ENCODE measurements at places on chromosomes 12 and 14. TPM values are rescaled to one million over a fixed set of nuclear protein-coding genes. Genes with fewer than 3 reads are reported as not detected.

- DNase-seq: no peak
These were observed 126.6 kb downstream of the ADAMTS20 start for GRCh38 chr12:43425361-43425760.

DNA sequence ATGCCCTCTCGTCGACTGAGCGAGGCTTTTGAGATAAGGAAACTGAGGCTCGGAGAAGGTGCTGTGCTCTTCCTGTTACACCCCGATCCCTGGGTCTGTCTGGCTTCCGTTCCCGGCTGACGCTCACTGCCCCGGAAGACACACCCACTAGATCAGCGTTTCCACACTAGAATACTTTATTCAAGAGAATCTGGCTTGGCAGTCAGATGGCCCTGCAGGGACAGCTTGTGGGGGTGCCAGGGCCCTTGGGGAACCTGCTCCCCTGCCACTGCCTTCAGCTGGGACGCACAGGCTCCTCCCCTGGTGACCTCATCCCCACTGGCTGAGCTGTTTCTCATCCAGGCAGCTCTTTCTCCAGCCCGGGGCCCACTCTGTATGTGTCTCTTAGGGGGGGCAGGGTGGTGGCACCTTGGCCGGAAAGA, 13.7 kb downstream of the PGF start:
- DNase-seq: peak; percentile 57

DNA sequence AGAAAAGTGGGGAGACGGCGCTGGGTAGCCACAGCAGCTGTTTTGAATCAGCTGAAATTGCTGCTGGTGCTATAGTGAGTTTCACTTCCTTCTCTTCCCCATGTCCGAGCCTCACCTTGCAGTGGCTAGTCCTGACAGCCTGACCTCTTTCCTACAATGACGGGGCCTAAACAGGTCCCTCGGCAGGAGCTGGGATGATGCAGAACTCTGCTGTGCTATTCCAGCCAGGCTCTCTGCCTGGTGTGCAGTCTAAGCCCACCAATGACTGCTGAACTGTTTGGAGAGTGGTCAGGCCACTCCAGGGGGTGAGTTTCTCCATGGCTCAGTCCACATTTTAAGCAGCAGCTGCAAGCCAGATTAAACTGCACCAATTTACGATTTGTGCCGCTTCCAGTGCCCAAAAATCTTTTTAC, 207.3 kb downstream of the TTC7B start:
- DNase-seq: no peak

DNA sequence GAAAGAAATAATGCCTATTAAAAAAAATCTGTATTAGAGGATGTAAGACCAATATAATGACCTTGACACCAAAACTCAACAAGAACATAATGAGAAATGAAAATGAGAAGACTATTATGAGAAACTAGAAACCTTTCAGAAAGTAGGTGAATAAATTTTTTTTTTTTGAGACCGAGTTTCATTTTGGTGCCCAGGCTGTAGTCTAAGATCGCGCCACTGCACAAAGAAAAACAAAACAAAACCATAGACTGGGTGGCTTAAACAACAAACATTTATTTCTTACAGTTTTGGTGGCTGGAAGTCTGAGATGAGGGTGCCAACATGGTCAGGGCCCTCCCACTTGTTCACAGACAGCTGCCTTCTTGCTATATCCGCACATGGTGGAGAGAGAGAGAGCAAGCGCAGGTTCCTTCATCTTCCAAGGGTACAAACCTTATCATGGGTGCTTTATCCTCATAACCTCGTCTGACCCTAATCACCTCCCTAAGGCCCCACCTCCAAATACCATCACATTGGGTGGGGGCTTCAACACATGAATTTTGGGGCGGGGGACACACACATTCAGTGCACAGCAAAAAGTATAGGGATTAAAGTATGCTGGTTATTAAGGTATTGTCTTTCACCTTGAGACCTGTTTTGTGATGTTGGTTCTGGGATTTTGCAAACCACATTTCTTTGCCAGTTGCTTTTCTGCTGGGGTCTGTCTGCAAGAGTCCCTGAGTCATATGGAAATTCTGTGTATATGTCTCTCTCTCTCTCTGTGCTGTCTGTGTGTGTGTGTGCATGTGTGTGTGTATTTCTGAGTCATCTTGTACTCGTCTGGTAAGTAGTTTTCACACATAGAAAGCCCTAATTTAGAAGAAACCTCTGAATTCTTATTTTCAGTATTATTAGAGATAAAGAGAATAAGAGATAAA, 26.2 kb downstream of the ZCRB1 start:
- DNase-seq: peak; percentile 80

DNA sequence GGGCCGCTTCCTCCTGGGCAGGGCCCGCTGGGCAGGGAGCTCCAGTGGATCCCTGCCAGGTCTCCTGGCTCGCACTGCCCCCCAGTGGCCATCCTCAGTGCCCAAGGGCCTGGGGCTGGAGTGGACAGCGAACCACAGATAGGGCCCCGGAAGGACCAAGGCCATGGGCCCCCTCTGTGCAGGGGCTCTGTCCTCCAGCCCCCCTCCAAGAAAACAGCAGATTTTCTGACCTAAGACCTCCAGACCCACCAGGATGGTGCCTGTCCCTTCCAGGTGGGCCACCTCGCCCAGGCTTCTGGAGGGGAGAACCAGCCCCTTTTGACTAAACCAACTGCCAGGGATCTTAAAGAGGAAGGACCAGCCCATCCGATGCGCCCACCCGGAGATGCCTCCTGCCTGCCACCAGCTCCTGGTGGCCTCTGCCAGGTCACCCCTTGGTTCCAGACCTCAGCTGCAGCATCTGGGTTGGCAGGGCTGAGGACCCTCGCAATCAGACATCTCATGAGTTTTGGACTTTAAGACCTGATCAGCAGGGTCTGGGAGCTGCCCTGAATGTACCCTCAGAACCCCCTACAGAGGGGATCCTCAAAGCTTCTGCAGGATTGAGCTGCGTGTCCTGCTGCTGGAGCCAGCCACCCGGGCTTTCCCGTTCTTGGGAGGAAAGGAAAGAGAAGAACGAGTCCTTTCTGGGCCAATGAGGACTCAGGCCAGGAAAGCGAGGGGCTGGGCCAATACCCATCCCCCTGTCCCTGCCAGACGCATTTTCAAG, 325.8 kb upstream of the DIO3 start:
- peak; percentile 32 for DNase-seq

DNA sequence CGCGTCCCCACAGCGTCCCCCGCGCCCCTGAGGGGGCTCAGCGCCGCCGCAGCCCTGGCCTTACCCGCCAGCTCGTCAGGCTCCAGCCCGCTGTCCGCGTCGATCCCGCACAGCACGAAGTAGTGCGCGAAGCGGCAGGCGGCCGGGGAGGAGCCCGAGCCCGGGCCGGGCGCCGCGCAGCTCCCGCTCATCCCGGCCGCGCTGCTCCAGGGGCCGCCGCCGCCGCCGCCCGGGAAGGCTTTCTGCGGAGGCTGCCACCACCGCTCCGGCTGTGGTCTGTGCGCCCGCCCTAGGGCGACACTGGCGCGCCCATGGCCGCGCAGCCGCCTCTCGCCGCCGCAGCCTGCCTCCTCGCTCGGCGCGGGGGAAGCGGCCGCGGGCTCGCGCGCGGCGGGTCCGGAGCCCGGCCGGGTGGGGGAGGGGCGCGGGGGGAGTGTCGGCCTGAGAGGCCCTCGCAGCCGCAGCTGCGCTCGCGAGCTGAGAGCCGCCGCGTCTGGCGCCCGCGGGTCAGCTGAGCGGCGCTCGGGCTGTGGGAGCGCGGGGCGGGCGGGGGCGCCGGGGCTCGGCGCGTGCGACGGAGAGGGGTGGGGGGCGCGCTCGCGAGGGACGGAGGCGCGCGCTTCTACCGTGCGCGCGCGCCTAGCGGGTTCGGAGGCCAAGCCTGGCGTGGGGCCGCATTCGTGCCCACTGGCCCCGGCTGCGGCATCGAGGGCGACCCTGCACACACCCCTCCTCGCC, at the start of gene DENND5B:
Gene DENND5B, minus strand, starts transcription at position 495 of the 738 bp plus-strand sequence. Its CDS starts 304 bp downstream, at position 191.
- peak; percentile 61 for DNase-seq

DNA sequence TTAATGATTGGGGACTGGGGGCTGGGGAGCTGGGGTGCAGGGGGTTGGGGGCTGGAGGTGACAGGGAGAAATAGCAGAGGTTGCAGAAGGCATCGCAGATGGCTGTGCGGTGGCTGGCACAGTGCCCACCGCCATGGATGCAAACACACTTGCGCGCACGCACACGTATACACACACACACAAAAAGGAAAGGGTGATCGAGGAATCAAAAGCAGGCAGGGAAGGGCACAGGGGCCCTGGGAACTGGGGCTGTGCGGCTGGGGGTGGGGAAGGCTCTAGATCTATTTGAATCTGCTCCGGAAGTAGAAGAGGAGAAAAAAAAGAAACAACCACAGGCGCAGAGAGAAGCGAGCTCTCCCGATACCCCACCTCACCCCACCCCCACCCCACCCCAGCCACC, 39.4 kb downstream of the ZFHX2 start:
- no peak for DNase-seq

DNA sequence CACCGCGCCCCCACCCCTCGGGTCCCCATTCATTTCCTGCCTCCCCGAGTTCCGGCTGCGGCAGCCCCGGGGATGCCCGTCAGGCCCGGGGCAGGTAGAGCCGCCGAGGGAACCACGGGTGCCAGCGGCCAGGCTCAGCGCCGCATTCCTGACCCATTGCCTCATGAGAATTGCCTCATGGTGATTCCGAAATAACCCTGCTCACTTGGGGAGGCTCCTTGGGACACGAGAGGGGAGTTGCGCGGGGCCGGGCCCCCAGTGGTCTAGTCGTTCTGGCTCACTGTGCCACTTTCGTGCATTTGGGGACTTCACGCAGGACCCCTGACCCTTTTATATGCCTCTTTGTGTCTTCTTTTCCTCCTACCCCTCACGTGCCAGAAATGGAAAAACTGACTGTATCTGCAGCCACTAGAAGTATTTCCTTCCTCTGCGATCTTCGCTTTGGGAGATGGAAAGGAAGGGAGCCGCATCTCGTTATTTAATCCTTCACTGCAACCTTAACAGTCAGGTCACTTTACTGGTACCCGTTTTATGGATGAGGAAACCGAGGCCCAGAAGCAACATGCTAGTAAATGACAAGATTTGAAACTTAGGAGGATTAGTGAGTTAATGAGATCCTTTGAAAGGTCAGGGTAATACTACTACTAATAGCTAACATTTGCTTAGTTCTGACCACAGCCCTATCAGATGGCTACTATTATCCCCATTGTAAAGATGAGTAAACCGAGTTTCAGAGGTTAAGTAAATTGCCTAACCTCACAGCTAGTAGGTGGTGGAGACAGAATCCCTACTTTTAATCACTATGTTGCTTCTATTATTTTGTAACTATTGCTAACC, 768 bp downstream of the PTPN11 start:
- peak; percentile 82 for DNase-seq

GRCh38 chr12:76156726-76157125, 72.2 kb upstream of the NAP1L1 start:
- no peak for DNase-seq

DNA sequence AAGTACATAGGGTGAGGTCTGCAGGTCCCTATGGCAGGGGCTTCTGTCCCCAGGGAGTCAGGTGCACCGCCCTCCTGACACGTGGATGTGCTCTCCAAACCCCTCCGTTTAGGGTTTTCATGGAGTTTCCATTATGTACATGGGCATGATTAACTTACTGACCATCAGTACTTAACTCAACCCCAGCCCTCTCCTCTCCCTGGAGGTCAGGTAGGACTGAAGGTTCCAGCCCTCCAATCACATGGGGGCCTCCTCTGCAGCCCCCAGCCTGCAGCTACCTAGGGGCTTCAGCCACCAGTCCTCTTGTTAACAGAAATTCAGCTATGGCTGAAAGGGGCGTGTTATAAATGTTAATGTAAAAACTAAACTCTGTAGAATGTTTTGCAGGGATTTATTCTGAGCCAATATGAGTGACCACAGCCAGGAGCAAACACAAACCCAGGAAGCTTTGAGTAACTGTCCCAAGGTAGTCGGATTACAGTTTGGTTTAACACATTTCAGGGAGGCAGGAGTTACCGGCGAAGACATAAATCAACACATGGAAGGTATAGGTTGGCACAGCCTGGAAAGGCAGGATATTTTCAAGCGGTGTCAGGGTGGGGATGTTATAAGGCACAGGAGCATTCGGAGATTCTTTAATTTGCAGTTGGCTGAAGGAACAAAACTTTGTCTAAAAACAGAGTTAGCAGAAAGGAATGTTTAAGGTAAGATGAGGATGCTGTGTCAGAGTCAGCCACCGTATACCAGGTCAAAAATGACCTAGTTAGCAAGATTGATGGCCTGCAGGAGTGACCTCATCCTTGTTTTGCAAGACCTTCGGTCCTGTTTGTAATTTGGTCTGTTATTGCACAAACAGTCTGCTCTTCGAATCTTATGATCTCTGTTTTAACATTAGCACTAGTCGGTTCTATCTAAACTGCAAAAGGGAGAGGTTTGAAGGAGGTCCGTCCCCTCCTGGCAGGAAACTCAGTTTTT, 75.2 kb downstream of the TNFAIP2 start:
- DNase-seq: peak; percentile 74

- no peak for DNase-seq
These were observed 429.1 kb upstream of the CCDC196 start for GRCh38 chr14:66056926-66057552.

GRCh38 chr12:132266370-132266769, 63.0 kb downstream of the GALNT9 start:
- DNase-seq: no peak

GRCh38 chr12:93813186-93813585, 136.0 kb downstream of the CRADD start:
- DNase-seq: no peak

DNA sequence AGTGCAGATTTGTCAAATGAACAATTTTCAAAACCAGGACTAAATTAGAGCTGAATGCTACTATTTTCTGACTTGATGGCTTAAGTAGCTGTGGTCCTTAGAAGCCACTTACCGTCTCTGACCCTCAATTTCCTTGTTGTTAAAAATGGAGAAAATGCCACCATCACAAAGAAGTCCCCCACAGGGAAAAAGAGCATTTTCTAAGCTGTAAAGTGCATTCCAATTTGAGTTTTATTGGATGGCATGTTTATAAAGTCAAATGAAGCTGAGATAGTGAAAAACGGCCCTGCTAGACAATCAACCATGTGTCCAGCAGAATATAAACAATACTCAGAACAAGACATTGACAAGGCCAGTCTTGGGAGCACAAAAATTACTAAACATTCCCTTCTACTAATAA, 53.6 kb downstream of the GOLGA5 start:
- no peak for DNase-seq

The E2F7 gene
- total RNA-seq: 10.3 TPM

The LRTM2 gene
- total RNA-seq: not detected

The SARNP gene
- total RNA-seq: 46.8 TPM

The CLEC1A gene
- not detected for total RNA-seq

The CRACR2A gene
- 0.54 TPM for total RNA-seq

The KITLG gene
- total RNA-seq: 117 TPM

The NEUROD4 gene
- not detected for total RNA-seq

The TAS2R19 gene
- total RNA-seq: 8.1 TPM

The EPYC gene
- total RNA-seq: not detected

Data from IMR-90 (cell line).